ENCODE measurements at places on chromosomes 2 and 18.

DNA sequence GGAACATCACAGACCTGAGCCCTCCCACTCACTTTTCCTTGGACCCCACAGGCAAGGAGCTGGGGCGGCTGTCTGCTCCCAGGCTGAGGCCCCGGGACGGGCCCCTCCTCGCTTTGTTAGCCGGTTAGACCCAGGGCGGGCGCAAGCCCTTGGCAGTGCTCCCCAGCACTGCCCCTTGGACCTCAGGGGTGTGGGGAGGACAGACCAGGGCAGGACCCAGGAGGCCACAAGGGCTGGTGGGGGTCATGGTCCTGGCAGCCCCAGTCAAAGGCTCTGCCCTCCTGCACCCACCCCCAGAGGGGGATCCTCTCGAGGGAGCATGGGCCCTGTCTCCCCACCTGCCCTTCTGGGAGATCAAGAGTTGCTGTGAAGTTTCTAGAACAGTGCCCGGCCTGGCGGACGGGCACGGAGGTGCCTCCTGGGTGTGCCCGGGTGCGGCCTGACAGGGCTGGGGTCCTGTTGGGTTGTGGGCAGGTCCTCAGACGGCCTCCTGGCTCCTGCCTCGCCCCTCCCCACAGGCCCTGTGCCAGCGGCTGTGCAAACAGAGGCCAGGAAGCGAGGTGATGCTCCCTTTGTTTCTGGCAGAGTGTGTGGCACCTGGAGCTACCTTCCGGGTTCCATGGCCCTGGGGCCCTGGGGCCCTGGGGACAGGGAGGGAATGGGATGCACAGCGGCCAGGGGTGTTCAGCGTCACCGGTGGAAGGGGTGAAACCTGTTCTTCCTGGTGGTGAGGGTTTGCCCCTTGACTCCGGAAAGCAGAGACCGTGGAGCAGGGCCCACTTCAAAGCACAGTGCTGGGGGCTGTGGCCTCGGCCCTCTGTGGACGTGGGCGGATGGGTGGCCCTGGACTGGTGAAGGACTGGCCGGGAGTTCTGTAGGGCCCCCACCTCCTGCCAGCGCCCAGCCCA lies 2.9 kb upstream of the GAL3ST2 start:
- no peak for DNase-seq

GRCh38 chr18:8773980-8774379 lies 68.6 kb downstream of the MTCL1 start:
- DNase-seq: no peak

DNA sequence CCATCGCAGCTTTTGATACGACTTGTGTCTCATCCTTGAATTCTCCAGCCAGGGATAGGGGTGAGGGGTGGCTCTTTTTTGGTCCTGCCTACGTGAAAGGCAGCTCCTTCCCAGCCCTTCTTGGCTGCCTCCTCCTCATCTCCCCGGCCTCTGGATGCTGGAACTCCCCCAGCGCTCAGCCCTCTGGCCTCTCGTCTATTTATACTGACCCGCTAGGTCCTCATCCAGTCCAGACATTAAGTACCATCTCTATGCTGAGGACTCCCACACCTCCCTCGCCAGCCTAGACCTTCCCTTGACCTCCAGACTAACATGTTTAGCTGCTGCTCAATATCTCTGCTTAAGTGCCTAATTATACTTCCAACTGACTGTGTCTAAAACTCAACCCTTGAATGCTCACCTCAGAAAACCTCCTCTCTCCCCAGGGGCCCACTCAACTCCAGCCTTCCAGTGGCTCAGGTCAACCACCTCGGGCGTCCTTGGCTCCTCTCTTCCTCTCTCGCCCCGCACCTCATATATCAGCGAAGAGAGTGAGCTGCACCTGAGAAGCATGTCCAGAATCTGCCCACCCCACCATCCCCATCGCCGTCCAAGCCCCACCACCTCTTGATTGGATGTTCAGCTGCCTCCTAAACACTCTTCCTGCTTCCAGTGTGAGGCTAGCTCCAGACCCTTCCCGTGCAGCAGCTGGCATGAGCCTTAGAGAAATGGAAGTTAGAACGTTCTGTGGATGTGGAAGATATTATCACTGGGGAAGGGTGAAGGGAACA lies 34.8 kb downstream of the TOGARAM2 start:
- no peak for DNase-seq

- DNase-seq: peak; percentile 20
Observed at GRCh38 chr2:190678444-190679162, 29.7 kb downstream of the NAB1 start.

DNA sequence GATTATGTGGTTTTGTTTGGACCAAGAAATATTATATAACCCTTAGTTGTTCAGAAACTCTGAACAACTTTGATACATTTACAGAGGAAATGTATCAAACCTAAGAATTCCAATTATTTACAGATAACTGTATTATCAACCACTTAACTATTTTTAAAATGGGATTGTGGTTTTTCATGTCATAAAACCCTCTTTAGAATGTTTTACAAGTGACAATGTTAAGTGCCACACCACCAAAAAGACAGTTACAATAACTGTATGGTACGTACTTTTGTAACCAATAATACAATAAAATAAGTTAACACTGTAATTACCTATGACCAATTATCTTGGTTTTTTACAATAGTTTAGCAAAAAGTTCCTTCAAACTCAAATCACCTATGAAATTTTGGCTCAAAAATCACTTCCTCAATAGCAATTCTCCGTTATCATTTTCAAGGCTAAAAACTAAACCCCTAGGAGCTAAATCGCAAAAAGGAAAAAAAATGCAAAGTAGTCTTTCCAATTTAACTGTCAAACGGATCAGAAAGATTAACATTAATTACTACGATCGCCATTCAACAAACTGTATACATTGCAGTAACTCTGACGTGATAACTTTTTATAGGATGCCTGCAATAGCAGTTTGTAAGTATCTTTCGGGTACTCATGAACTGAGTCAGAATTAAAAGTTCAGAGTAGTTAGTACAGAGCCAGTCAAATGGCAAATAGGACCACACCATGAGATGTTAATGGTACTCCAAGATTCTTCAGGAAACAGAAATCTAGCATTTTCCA lies 1.5 kb downstream of the ROCK1 start:
- DNase-seq: no peak

- no peak for DNase-seq
Observed at GRCh38 chr2:72210470-72210869, 62.8 kb upstream of the CYP26B1 start.

GRCh38 chr2:20588918-20589871 lies 61.7 kb downstream of the HS1BP3 start:
- DNase-seq: no peak

GRCh38 chr2:154189953-154190352 lies 318.2 kb downstream of the GALNT13 start:
- DNase-seq: no peak

GRCh38 chr2:23107327-23107941 lies 277.5 kb upstream of the KLHL29 start:
- DNase-seq: no peak

GRCh38 chr18:76338619-76339245 lies 156.3 kb downstream of the ZNF516 start:
- no peak for DNase-seq

GRCh38 chr2:73175663-73176204 lies 26.6 kb upstream of the NOTO start:
- DNase-seq: peak; percentile 66

DNA sequence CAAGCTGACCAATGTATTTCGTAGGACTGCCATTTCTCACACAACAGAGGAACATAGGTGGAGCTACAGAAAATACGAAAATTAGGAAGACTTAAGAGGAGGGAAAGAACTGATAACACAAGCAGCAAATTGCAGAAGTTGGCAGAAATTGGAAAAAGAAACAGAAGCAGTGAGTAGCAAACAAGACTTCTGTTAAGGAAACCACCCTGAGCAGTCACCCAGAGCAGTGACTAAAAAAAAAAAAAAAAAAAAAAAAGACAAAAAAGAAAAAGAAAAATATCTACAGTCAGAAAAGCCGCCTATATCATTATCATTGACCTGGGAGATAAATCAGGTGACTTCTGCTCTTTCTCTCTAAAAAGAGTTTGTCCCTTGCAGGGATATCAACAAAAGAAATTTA lies 21.4 kb downstream of the STK17B start:
- DNase-seq: no peak

- no peak for DNase-seq
Observed at GRCh38 chr2:136060416-136060815, 57.5 kb downstream of the CXCR4 start.

DNA sequence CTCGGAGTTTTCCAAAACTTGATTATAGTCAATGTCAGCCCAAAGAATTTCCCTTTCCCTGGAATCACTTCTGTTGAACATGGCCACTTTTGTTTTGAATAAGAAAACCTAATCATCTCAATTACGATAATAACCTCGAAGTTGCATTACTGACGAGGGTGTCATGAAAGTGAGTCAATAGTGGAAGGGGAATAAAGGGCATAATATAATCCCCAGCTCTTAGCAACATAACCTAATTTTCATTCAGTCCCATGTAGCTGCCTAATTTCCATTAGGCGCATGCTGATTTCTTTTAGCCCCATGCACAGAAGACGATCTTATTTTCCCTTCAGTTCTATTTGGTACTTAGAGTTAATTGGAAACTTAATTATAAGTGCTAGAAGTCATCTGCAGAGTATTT lies 51.1 kb upstream of the RAPH1 start:
- DNase-seq: no peak

- no peak for DNase-seq
Observed at GRCh38 chr2:146527166-146527565, 1317.7 kb upstream of the ACVR2A start.

DNA sequence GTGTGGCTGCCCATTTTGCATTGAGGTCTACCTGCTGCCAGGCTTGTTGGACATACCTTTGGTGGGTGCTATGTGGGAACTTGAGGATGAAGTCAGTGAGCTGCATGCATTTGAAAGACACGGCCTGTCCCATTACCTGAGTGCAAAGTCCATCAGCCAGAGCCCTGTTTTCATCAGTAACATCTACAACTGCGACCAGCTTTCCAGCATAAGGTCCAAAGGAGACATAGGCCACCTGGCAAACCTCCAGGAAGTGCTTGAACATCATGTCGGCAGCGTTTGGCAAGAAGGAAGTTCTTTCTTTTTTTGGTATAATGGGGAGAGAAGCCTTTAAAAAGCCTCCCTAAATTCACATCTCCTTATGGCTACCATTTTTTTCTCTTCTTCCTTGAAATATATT lies 143.1 kb downstream of the FAM161A start:
- DNase-seq: no peak

DNA sequence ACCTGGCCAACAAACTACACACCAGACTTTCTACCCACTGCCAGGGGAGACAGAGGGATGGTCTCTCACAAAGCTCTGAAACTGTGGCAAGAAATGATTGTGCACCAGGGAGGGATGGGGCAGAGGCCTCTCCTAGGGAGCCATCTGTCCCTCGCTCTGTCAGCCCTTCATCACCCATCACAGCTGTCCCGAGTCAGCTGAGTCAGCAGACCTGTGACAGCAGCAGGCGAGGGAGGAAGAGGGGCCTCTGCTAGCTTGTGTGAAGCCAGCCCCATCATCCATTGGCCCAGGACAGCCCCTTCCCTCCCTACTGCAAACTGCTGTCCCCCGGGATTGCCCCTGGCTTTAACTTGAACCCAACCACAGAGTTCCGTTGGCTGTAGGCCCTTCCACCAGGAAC lies 5.0 kb downstream of the SH2D6 start:
- DNase-seq: no peak

DNA sequence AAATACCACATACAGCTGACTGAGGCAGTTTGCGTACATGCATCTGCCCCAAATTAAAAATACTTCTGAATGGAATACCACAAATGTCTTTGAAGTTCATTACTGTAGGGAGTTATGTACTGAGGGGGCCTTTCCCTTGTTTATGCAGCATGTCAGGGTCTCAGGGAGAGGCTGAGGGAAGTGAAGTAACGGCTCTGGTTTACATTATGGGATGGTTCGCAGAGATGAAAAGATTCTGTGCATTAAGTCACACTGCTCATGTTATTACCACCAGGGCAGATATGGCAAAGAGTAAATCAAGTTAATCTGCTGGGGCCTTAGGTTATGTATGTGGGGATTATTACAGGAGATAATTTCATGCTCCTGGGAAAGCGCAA lies 385.9 kb upstream of the RND3 start:
- DNase-seq: no peak

- no peak for DNase-seq
Observed at GRCh38 chr2:45328264-45328870, 282.7 kb downstream of the SRBD1 start.

DNA sequence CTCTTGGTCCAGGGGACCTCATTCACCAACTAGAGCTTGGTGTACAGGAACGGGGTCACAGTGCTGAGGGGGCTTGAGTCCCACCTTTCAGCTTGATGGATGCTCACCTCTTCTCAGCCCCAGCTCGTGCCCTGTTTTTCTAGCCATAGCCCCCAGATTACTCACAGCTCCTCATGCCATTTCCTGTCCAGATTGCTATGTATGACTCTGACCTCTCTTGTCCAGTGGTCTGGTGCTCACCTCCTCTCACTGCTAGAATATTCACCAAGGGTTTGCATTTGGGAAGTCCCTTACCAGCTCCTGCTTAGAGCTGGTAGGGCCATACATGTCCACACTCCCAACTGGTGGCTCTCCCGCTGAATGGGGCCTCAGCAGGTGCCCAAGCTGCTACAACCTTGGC lies 5.9 kb downstream of the LBX2 start:
- DNase-seq: no peak

GRCh38 chr2:153291718-153292117 lies 186.8 kb downstream of the RPRM start:
- DNase-seq: no peak

DNA sequence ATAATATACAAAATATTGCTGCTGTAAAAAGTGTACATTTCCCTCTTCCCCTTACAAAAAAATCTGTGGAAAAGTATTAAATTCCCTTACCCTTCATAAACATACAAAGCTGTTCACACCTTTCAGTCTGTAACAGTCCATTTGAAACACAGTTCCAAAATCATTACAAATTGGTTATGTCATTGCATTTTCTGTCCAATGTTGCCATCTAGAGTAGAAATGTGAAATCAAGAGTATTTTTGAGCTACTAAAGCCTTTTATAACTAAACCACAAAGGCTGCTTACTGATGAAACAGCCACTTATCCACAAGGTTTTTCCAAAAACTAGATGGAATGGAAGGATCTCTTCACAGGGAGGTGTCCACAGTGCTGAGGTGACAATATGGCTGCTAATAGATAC lies 72.5 kb downstream of the SS18 start:
- no peak for DNase-seq

DNA sequence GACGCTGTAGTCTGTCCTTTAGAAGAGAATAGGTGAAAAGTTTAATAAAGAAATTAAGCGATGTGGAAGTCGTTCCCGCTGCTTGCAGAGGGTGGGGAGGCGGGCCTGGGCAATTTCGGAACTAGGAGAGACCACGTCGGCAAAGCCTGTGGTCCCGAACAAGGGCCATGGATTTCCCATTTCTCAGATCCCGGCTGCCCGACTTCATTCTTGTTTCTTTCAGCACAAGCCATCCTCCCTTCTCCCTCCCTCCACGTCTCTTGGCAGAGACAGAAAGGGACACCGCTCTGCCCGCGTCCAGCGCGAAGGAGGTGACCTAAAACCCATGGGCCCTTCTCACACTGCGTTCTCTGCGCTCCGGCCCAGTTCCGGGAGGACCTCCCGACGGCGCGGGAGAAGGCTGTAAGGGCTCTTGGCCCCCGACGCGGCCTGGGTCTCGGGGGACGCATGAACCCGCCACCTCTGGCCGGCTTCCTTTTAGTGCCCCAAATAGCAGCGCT lies 2.2 kb upstream of the BCL2L11 start:
- DNase-seq: no peak

GRCh38 chr2:207165121-207166038 lies at the start of gene KLF7:
KLF7 (minus strand) TSS chr2:207165948; CDS start chr2:207165568, 380 bp downstream.
- DNase-seq: peak; percentile 54

- DNase-seq: no peak
Observed at GRCh38 chr2:46538393-46538792, 59.0 kb downstream of the TMEM247 start.

- no peak for DNase-seq
Observed at GRCh38 chr2:64787698-64788097, 134.0 kb upstream of the SERTAD2 start.

Measured in stimulated activated CD4-positive, alpha-beta T cell treated with anti-CD3 and anti-CD28 coated beads, Interleukin-12 subunit alpha, Interleukin-12 subunit beta, amount 100 ng/mL, for 4 hours (primary cell).